ENCODE measurements at places on chromosomes 11 and 22.

DNA sequence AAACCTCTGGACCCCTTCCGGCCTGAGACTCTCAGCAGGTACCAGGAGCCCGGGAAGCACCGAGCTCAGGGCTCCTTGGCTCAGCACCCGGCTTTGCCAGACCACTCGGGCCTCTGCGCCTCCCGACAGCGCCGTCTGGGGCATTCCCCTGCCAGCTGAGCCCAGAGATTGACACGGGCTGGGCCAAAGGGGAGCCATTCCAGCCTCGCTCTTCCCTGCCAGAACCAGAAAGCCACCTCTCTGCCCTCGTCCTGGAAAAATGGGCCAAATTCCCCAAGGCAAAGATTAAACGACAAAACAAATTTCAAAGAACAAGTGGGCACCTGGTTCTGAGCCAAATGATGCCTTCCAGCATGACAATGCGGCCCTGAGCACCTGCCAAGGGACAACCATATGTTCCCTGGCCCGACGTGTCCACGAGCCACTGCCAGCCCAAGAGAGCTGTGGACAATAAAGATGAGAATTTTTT, 59.3 kb downstream of the CELSR1 start:
- DNase-seq, result no peak

GRCh38 chr11:43833657-43834073, 47.0 kb upstream of the ALKBH3 start:
- DNase-seq, result no peak

GRCh38 chr11:134283461-134284230, 7.5 kb downstream of the GLB1L3 start:
- no peak for DNase-seq

GRCh38 chr11:20117291-20117690, 43.0 kb downstream of the DBX1 start:
- DNase-seq, result no peak

GRCh38 chr22:38733329-38733723, 22.5 kb downstream of the SUN2 start:
- no peak for DNase-seq

GRCh38 chr11:71496421-71496820, 30.6 kb upstream of the KRTAP5-7 start:
- DNase-seq, result no peak

DNA sequence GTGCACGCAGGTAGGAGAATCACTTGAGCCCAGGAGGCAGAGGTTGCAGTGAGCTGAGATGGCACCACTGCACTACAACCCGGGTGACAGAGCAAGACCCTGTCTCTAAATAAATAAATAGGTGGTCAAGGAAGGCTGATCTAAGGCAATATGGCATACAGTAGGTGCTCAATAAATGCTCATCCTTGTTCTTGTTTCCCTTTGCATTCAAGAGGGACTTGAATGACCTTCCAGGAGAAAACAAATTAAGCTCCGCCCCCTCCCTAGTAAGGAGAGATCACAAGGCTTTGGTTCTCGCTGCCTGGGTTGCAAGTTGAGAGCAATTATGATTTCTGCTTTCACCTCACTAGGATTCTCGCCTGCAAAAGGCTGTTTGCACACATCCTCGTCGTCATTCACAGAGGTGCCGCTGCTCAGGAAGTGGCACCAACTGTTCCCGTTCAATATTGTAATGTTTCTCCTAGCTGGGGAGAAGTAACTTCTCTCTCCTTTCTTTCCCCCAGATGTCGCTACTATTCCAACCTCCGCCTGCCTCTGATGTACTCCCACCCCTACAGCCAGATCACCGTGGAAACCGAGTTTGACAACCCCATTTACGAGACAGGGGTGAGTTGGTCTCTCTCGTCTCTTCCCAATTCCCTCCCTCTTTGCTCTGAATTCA, 51.8 kb upstream of the ASPHD2 start:
- DNase-seq, result no peak

DNA sequence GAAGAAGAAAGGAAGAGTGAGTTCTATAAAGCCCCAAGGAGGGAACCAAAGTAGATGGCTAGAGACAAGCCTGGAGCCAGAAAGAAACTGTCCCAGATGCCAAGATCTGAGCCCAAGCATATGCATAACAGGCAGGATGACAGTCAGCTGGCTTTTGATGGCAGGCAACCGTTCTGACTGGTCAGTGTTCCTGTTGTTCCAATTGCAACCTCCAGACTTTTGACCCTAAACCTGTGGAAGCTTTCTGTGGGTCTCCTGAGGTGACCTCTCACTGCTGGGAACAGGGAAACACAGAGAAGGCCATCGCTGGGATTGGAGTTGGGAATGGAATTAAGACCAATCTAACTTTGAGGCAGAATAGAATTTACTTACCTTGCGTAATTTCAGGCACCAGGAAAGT, 21.6 kb upstream of the NNMT start:
- no peak for DNase-seq

DNA sequence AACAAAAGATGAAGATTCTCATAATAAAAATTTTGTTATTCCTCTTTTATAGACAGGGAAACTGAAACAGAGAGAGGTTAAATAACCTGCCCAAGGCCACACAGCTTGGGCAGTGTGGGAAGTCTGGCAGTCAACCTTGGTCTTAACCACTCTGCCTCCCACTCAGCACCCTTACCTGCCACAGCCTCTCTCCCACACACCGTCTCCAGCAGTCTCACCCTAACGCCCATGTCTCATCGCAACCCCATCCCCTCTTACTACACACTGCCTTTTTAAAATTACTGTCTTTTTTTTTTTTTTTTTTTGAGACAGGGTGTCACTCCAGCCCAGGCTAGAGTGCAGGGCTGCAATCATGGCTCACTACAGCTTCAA, 25.0 kb downstream of the ARRB1 start:
- DNase-seq, result no peak

- no peak for DNase-seq
Measured at GRCh38 chr11:72875736-72876135, 61.5 kb downstream of the ATG16L2 start.

GRCh38 chr11:452916-453527, 2.9 kb downstream of the PTDSS2 start:
- no peak for DNase-seq

DNA sequence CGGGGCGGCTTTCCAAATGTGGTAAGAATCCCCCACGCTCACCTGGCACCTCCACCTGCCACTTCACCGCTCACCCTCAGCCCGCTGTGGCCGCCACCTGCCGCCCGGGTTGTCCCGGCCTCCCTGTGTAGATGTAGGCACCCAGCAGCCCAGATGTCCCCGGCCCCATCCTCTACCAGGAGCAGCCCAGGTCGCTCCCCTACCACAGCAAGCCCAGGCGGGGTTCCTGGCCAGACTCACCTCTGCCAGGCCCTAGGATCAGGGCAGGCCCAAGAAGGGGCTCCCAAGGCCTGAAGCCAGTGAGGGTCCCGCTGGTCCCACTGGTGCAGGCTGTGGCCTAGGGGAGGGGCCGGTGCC, 27.4 kb downstream of the MOB2 start:
- DNase-seq, result no peak

GRCh38 chr11:100863080-100863581, 176.0 kb downstream of the ARHGAP42 start:
- no peak for DNase-seq

GRCh38 chr22:45781459-45781858, 109.8 kb downstream of the ATXN10 start:
- DNase-seq, result no peak

- DNase-seq, result no peak
Measured at GRCh38 chr11:47977623-47978022, 2.7 kb upstream of the PTPRJ start.

Data from T-helper 22 cell (primary cell).